ENCODE measurements at places on chromosomes 13 and 19.

- DNase-seq = peak; percentile 55
These were observed 21.4 kb upstream of the ZNF181 start for GRCh38 chr19:34712395-34713261.

- no peak for DNase-seq
These were observed 1.6 kb upstream of the ZNF529 start for GRCh38 chr19:36574741-36575140.

- DNase-seq = no peak
These were observed 209.4 kb downstream of the ITGBL1 start for GRCh38 chr13:101661839-101662238.

- no peak for DNase-seq
These were observed 170.5 kb downstream of the STK24 start for GRCh38 chr13:98406427-98406826.

- DNase-seq = no peak
These were observed 66.8 kb downstream of the IPO5 start for GRCh38 chr13:98020271-98020670.

DNA sequence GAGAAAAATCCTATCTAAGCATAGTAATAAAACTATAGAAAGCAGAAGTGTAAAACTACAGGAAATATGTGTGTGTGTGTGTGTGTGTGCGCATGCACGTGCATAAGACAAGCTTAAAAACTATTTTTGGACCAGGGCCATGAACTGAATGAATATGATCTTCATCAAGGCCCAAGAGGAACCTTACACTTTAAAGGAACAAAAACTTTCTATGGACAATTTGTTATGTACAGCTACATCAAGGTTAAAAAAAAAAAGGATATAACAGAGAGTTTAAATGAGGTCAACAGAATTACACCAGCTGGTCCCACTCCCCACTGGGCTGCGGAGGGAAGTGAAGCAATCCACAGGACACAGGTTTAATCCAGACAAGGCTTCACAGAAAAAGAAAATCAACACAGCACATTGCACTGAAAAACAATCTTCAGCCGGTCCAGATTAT lies 151.1 kb downstream of the LHFPL6 start:
- no peak for DNase-seq

DNA sequence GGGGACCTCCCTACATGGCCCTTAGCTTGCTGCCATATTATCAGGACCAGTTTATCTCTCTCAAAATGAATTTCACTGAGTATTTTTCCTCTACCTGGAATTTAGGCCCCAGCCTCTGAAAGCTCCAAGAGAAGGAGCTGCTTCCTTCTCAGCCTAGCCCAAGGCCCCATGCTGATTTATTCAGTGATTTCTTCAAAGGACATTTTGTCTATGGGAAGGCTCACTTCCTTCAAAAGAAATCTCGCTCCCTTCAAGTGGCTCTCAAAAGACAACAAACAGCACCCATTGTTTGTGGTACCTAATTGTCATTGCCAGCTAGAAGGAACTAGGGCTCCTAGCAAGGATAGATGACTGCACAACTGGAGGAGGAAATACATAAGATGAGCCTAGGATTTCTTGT lies 172.4 kb downstream of the SLC7A1 start:
- no peak for DNase-seq

- DNase-seq = no peak
These were observed 51.6 kb upstream of the F7 start for GRCh38 chr13:113053801-113054604.

GRCh38 chr19:12639901-12640613 lies 26.5 kb downstream of the MAN2B1 start:
- DNase-seq = peak; percentile 10

GRCh38 chr19:17180997-17181702 lies 34.0 kb upstream of the USE1 start:
- DNase-seq = no peak

DNA sequence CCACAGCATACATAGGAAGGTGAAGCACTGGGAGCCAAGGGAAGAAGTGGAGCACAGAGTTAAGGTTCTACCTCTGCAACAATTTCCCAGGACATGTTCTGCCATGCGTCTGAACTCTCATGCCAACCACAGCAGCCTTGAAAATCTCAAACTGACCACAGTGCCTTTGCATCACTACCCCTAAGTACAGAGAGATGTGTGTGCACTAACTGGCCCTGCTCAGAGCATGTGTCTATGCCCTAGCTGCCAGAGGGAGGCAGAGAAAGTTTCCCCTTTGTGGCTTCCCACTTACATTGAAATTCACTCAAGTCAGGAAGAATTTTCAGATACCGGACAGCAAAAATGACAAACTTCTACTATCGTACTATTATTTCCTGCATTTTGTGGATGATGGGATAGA lies 26.8 kb upstream of the WDFY2 start:
- no peak for DNase-seq

- no peak for DNase-seq
These were observed 27.8 kb downstream of the METTL21C start for GRCh38 chr13:102667023-102667422.

DNA sequence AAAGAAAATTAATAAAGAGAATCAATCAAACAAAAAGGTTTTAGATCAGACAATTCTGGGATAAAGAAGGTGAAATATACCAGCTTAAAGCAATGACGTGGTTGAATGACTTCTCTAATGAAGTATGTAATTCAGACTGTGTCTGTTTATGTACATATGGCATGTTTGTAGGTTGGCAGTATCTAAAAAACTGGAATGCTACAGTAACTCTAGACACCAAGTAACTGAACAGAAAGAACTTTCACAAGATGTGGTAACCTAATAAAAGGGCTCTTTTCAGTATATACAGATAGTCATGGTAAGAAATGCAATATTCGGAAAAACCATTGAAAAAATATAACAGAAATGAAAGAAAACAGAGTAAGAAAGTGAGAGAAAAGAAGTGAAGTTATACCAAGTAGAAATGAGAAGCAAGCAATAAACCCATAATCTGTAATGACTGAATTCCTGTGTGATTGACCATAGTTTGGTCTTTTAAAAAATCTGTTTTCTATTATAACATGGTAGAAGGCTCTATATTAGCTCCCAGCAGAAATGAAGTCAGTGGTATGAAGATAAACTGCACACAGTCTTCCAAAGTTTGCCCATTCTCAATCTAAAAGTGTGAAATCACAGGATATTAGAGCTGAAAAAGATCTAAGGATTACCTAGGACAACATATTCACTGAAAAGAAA lies 31.4 kb downstream of the ELF1 start:
- no peak for DNase-seq

GRCh38 chr13:46116653-46117502 lies 12.0 kb upstream of the CPB2 start:
- no peak for DNase-seq

All from nucleus accumbens (tissue), 56 donors.